ENCODE measurements at places on chromosomes 2 and 18.

GRCh38 chr2:10541081-10541480 is 93.0 kb upstream of the ODC1 start:
- DNase-seq, result no peak

DNA sequence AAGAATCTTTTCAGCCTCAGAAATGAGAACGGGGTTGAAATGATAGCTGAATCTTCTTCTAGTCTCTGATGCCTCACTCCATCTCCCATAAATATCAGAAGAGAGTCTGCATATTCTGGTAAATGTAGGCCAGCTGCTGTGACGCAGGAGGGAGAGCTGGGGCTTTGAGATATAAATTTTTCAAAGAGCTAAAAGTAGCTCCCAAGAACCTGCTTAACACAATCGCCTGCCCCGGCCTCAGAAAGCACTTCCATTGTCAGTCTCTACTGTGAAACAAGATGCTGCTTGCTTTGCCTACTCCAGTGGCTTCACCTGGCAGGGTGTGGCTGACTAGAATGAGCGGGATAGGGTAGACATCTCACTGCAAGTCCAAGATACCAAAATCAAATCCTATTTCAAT is 105.0 kb upstream of the CCDC150 start:
- DNase-seq, result no peak

GRCh38 chr2:1613731-1614354 is 130.5 kb downstream of the PXDN start:
- DNase-seq, result no peak

- no peak for DNase-seq
These were observed 14.9 kb downstream of the TYW5 start for GRCh38 chr2:199940373-199940772.

DNA sequence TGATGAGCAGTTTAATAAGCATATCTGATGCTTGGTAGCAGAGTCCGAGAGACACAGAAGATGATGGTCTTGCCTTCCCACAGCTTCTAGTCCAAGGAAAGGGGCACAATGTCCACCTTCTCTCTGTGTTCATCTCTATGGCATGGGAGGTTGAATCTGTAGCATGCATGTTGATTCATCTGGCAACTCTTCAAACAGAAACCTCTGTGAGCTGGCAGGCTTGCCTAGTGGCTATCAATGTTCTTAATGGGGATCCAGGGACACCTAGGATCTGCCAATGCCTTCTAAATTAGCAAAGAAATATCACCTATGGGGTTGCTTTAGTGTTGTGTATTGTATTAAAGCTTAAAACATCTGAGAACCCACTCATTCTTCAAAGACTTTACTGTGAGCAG is 170.8 kb downstream of the INO80D start:
- DNase-seq, result no peak

DNA sequence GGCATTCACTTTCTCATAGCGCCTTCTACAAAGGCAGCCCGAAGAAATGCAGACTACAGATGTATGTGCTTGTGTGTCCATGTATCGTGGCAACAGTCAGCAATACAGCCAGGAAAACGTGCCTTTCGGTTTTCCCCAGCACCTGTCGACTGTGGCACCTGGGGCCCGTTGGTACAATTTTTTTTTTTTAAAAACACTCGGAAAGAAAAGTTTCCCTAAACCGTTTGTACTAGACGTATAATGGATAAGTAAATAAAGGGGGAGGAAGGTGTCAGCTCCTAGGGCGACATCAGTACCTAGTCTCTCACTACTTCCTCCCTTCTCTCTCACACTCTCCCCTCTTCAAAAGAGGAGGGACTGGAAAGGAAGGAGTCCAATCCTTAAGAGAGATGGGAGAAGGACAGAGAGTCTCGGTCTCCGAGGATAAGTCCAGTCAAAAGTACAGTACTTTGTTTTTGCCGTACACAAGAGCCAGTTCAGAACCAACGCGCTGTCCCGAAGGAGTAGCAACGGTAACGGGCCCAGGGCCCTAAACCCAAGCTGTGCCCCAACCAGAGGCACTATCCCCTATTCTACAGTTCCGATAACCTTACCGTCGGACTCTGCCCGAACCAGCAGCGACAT is 759 bp downstream of the PPP4R3B start:
- DNase-seq, result peak; percentile 22

- DNase-seq, result no peak
These were observed 32.2 kb upstream of the TRIB2 start for GRCh38 chr2:12684471-12684936.

GRCh38 chr2:225040856-225041206 is 1.4 kb downstream of the DOCK10 start:
- DNase-seq, result no peak

DNA sequence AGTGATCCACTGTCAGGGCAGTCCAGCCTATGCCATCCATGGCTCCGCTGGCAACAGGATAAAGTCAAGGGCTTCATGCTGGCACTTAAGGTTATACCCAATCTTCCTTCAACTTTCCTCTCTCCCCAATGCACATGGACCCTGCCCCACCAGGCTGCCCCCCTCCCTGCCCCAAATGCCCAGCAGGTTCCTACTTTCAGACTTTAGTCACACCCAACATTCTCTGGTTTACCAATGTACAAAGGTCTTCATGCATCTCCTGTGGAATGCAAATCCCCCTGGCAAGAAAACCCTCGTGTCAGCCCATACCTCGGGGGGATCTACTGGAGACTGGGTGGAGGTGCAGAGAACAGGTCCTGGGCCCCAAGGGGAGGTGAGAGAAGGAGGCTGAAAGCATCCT is 59.3 kb downstream of the MCFD2 start:
- no peak for DNase-seq

DNA sequence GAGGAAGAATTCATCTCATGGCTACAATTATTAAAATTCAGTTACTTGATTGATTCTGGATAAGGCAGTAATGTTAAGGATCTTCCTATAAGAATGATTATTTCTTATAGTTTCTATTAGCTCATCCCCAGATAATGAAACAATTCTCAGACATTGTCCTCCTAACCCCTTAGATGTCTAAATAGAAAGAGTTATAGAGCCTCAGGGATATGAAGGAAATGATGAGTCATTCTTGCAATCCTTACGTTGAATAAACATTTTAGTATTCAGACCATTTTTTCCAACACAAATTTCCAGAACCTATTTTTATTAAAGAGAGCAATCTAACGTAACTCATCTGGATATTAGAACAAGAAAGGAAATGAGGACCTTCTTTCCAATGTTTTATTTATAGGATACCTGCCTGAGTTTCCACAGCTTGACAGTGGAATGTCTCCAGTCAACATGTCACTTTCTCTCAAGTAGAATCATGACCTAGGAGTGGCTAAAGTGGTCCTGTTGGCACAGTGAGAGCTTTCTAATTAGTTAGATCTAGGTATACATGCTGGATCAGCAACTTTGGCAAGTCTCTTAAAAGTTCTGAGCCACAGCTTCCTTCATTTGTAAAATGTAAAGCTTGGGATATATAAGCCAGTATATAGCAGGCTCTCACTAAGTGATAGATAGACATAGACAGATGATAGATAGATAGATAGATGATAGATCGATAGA is 88.0 kb upstream of the RAB27B start:
- no peak for DNase-seq

DNA sequence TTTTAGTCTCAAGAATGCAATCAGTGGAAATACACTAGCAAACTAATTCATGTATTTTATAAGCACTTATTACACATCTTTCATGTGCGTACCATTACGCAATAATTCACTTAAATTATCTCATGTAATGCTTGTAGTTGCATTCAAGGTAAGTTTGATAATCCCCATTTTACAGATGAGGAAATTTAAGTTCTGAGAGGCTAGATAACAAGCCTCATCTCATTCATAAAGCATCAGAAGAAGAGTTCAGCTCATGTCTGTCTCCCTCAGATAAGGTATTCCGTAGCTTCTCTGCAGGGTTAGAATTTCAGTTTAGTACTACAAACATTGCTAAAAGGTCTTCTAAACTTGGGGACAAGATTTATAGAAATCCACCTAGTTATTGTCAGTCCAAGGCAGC is 47.8 kb downstream of the HNMT start:
- no peak for DNase-seq

- no peak for DNase-seq
These were observed 118.4 kb downstream of the INO80D start for GRCh38 chr2:205967391-205968075.

DNA sequence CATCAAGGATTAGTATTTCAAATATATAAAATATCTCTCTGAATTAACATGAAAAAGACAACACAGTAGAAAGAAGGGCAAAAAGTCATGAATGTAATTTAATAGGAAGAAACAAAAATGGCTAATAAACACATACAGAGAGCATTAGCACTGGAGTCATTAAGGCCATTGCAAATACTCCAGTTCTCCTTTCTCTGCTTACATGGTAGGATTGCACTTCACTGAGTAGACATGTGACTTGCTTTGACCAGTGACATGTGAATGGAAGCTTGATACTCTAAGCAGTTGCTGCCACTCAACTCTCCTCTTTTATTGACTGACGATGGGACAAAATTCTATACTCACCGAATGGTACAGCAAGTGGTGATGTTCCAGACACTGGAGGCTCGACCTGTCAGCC is 153.9 kb upstream of the LGALSL start:
- DNase-seq, result no peak

- DNase-seq, result no peak
These were observed 24.9 kb downstream of the MYO7B start for GRCh38 chr2:127560201-127560930.

DNA sequence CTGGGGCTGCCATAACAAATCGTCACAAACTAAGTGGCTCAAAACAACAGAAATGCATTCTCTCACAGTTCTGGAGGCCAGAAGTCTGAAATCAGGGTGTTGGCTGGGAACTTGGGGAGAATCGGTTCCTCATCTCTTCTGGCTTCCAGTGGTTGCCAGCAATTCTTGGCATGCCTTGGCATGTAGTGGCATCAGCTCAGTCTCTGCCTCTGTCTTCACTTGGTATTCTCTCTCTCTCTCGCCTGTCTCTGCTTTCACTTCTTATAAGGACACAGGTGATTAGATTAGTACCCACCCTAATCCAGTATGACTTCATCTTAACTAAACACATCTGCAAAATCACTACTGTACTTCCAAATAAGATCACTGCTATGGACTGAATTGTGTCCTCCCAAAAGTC is 695.4 kb upstream of the ID2 start:
- DNase-seq, result no peak

- no peak for DNase-seq
These were observed 97.7 kb downstream of the CPS1 start for GRCh38 chr2:210654091-210654490.

- no peak for DNase-seq
These were observed 34.3 kb downstream of the DOK6 start for GRCh38 chr18:69435000-69435399.

- DNase-seq, result no peak
These were observed 565.7 kb upstream of the ZEB2 start for GRCh38 chr2:145085612-145086011.

DNA sequence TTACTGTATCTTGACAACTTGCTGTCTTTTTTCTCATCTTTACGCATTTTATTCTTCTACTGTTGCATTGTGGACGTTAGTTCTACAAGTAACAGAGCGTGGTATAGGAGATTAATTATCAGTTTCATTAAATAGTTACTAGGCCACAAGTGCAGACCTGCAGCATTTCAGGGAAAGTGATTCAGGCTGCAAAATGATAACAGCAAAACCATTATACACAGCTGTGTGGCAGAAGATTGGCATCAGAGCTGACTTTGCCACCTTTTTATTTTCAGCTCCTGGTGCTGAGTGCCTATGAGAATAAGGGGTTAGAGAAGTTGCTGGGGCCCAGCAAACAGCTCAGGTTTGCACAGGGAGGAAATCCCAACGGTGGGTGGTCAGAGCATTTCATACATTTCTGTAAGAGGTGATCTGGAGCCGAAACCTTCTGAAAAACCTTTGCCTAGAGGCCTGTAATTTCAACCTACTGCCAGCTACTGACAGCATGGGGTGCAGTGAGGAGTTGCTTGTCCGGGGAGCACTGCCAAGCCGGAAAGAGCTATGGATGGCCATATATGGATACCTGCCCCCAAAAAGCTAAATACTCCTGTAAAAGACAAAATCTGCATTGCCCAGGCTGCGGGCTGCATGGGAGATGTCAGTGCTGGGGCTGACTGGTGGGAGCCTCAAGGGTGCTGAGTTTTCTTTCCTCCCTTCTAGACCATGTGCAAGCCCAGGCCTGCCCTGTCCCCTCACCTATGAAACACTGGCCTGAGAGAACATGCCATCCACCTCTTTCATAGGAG is 2.7 kb upstream of the CCBE1 start:
- DNase-seq, result no peak

DNA sequence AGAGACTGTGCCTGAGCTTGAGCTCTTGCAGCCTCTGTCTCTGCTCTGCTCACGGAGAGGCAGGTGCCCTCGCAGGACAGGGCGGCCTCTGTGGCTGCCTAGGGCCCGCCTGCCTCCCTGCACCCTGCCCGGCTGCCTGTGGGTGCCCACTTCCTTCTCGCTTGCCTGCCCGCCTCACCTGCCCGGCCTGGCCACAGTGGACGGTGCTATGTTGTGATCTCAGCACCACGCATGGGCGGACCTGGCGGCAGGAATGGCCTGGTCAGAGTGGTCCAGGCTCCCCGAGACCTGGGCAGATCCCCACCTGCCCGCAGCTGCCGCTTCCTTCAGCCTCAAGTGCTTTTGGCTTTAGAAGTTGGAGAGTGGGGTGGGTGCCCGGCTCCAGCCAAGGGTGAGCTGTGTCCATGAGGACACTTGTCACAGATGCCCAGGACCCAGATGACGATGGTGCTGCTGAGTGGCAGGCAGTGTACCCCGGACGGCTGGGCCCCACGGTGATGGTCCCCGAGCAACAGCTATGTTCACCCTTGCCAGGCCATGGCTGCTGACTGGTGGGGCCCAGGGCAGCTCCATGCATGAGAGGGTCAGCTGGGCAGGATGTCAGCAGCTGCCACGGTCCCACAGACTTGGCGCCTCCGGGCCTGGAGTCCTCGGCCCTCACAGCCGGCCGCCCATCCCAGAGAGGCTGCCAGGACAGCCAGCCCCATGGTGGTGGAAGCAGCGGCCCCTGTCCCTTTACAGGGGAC is 25.3 kb downstream of the RTP5 start:
- DNase-seq, result no peak

DNA sequence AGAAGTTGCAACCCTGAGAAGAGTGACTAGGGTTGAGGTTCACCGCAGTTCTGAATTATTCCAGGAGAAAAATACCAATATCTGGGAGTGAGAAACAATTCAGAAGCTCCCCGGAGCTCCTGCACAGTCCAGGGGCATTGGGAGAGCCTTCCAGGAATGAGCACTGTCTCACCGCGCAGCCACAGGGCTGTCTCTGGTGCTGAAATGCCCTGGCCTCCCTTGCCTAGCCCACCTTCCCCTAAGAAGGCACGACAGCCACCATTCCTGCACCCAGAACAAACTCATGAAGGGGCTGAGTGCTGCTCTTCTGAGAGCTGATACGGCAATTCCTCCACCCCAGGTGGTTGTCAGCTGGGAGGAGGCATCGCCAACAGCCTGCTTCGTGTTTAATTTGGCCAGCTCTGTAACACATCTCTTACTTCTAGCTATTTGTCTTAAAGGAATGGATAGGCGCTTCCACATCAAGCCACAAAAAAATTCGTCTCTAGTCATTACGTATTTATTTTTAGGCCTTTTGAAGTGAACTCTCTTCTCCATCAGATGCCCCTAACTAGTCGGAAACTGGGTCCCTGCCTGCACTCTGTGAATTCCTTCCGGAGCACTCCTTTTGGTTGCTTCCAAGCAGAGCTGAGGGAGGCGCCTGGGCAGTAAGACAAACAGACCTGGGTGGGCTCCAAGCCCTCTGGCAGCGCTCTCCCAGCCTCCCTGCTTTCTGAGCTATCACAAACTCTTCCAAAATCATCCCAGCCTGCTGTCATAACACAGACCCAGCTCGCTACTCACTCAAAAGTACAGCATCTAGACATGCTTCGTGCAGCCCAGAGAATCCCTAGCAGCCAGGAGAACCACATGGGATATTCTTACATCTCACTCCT is 120.5 kb upstream of the CCDC68 start:
- DNase-seq, result no peak

GRCh38 chr18:68262690-68263294 is 452.1 kb downstream of the TMX3 start:
- DNase-seq, result no peak
